ENCODE measurements at places on chromosomes 6 and 20.
A peak's percentile ranks its signal among the peaks of the same experiment; 100 is the strongest.

DNA sequence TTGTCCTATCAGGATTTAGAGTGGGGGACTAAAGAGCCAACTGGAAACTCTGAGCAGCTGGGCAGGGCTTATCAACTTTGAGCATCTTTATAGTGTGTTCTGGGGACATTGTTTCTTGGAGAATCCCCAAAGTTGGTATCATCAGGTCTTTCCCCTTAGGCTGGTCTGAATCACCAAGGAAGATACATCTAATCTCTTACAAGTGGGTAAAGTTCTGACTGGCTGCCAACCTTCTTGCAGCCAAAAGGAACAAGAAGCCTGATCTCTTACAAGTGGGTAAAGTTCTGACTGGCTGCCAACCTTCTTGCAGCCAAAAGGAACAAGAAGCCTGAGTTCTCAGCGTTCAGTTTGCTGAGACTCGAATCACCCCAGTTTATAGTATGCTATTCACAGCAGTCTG is 1.6 kb upstream of the MED23 start:
- DNase-seq: no peak

DNA sequence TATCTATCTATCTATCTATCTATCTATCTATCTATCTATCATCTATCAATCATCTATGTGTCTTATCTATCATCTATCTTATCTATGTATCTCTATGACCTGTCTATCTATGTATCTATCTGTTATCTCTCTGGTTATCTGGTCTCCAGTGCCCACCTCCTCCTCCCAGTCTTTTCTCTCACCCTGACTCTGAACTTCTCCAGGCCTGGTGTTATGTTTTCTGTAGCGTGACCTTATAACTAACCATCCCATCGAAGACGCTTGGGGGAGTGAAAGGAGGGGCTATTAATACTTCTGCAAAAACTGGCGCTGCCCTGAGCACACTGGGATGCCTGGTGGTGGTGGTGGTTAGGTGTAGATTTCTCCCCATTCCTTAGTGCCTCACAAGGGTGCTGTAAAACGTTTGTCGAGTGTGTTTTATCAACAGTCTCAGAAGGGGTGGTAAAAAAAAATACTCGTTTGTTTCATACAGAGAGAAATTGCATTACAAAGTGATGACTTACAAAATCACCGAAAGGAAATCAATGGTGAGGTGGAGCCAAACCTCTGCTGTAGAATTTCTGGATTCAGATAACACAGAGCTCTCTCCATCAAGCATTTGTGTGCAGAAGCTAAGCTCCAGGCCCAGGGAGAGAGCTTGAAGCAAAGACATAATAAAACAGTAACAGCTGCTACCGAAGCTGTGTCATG is 156.2 kb downstream of the BCAS1 start:
- DNase-seq: no peak

DNA sequence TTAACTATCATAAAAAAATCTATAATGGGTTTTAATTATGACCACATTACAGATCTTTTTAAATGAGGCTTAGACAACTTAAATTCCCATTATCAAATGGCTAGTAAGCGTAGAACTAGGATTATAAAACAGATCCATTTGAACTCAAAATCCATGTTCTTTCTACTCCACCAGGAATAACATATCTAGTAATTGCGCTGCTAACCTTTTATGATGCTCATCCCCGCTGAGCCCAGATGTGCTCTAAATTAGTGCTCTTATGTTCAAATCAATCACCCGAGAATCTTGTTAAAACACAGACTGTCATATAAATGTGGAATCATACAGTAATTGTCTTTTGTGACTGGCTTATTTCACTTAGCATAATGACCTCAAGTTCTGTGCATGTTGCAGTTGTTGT is 903.1 kb downstream of the PHF3 start:
- no peak for DNase-seq

DNA sequence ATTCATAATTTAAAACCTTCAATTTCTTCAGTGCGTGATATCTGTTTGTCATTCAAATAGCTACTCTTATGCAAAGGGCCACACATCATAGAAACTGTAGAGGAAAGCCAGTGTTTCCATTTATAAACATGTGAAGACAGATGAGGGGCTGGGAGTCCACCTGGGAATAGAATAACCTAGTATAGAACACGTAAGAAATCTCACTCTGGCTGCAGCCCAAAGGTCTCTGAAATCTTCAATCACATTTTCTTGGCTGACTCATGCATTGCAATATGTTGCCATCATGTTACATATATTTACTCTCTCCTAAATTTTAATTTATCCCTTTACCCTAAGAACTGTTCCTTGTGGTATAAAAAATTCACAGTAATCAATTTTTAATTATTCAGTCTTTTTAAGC is 123.2 kb downstream of the ELOVL4 start:
- no peak for DNase-seq

DNA sequence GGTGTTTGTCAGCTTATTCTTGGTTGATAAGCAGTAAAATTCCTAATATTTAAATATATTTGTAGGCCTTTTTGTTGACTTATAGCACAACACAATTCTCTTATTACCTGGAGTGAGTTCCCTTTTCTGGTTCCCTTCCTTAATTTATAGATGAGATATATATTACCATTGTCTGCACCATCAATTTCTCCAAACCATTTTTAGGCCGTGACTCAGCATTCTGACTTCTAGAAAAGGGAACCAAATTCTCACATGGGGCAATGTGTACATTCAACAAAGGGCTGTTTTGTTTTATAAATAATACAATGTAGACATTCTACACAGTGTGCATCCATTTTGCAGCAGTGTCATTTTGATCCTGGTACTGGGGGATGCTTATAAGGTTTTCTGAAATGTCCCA is 52.8 kb downstream of the NCOA7 start:
- DNase-seq: no peak

DNA sequence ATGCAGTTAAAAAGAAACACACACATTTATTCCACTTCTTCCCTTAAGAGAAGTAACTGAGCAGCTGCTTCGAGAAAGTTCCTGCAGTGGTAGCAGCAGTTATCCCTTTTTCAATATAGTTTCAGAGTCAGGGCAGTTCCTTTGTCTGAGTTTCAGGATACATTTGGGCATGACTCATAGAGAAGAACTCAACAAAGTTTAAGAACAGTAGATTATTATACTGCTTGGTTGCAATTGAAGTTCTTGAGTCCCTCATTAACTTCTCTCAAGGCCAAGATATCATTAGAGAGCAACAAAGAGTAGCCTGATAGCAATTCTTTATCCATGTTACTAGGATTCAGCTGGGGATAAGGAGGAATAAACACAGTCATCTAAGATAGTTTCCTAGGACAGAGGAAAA is 54.4 kb downstream of the TPD52L1 start:
- DNase-seq: no peak

GRCh38 chr6:56686429-56686828 is 43.7 kb upstream of the DST start:
- DNase-seq: no peak

DNA sequence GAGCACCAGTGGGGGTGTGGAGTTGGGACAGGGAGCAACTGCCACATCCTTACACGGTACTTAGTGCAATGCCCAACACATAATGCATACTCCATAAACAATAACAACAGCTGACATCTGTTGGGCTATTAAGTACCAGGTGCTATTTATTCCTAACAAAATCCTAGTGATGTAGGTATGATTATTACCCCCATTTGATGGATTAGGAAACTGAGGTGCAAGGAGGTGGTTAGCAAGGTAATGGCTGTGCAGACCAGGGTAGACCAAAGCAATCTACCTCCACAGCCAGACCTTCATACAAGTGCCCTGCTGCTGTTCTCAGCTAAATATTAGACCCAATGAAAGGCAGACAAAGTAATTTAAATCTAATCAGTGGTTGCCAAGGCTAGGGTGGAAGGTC is 36.8 kb downstream of the SLC13A3 start:
- no peak for DNase-seq

GRCh38 chr6:84825461-84825860 is 61.1 kb upstream of the TBX18 start:
- no peak for DNase-seq

DNA sequence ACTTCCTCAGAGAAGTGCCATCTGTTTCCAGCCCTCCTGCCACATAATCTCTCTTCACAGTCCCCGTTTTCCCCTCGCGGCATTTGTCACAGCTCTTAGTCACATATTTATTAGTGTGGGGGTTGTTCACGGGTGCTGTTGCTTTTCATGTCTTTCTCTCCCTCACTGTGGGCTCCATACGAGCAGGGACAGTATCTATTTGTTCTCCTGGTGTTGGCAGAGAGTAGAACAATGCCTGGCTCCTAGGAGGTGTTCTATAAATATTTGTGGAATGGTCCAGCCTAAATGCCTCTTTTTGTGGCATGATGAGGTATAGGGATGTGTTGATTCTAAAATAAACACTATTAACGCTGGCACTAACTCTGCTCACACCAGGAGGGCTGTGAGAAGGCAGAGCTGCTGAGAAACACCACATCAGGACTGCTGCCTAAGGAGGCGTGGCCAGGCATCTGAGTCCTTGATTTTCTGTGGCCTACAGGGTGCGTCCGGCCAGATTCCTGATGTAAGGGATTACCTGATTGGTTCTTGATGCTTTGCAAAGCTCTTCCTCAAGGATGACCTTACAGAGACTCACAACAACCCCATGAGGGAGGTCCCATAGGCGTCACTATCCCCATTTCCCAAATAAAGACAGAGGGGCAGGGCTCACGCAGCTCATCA is 219.8 kb upstream of the ARID1B start:
- no peak for DNase-seq

- no peak for DNase-seq
Observed at GRCh38 chr6:12238219-12238618, 51.9 kb upstream of the EDN1 start.

GRCh38 chr20:24488064-24488799 is 18.8 kb downstream of the SYNDIG1 start:
- no peak for DNase-seq

DNA sequence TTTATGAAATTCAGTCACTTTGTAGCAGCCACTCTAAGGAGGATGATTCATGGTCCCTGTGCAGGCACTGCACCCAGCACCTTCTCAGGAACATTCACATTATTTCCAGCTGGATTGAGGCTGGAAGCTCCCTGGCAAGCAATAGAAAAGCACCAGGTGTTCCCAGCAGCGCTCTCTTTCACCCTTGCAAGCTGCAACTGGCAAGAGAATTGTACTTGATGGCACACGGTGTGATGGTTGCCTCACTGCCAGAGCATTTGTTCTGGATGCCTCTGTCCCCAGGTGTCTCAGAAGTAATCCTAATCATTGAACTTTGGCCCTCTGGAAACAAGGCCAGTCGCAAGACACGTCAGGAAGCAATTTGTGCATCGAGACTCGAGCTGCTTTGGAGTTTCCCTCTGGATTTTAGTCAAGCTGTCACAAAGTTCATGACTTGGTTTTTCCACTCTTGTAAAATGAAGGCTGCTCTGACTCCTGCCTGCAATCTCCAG is 24.9 kb upstream of the PHACTR2 start:
- no peak for DNase-seq

DNA sequence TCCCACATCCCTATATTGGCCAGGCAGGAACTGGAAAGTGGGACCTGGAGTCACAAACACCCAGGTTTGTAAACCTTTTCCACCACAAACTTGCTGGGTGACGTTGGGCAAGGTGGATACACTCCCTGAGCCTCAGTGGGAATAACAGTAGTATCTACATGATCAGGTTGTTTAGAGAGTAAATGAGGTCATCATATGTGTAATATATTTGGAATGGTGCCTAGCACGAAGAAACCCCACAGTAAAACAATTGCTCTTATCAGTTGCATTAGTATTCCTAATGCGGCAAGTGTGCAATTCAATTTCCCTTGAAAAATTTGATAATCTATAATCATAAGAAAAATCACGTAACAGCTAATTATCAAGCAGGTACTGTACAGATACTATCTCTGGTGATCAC is 51.9 kb downstream of the HIVEP2 start:
- no peak for DNase-seq

DNA sequence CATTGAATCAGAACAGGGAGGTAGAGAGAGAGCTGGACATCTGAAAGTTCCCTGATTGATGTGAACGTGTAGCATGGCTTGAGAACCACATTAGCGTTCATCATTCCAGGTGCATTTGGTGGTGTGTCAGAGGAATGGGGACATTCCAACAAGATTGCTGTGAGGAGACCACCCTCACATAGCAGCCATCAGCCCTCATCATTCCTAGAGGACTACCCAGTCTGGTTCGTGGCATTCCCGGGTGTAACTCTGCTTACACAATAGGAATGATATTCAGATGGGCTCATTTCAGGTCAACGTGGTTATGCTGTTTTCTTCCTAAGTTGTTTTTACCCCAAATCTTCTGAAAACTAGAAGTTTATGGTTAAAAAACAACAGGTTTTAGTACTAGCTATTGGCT is 62.2 kb upstream of the KLHL31 start:
- no peak for DNase-seq

GRCh38 chr6:80183019-80183795 is 76.7 kb downstream of the BCKDHB start:
- no peak for DNase-seq

DNA sequence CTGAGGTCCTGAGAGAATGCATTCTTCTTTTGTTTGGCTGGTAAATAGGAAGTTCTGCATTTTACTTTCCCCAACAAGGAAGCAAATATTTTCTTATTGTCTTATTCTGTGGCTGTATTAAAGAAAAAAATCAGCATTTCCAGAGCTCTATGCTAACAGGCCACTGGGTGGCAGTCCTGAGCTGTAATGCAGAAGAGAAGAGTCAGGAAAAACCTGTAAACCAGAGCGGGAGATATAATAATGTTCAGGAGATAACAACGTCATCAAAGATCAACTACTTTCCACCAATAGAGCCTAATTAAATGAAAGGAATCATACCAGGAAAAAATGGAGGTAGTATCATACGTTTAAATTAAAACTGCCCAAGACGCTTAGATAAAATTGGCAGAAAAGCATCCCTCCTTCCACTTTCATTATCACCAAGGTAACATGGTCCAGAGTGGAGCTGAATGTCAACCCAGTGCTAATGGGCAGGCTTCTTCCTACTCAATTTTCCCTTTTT is 55.6 kb upstream of the CARMIL1 start:
- peak; percentile 59 for DNase-seq

- DNase-seq: no peak
Observed at GRCh38 chr20:42095221-42095620, 477.0 kb upstream of the CHD6 start.

DNA sequence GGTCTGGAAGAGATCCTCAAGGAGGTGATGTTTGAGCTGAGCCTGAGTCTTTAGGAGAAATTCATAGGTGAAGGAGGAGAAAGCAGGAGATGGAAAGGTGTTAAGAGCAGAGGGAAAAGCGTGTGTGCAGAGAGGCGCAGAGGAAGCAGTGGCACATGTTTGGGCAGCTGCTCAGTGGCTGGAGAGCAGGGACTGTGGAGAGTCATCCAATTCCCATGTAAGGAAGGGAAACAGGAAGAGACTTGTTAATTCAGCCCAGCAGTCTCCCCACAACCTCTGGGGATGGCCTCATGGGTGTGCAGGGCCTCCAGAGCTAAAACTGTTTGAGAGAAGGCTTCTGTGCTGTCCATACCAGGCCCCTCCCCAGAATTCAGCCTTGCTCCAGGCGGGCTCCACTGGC is 16.2 kb downstream of the AAR2 start:
- no peak for DNase-seq

Measured in breast epithelium (tissue), 4 donors.